Placental pericyte (primary cell): ENCODE measurements at places on chromosomes 11 and 22. TPM values are rescaled to one million over a fixed set of nuclear protein-coding genes. Genes with fewer than 3 reads are reported as not detected.

The OR5M10 gene
- not detected in 2 replicates for total RNA-seq

The OR51B2 gene
- not detected in 2 replicates for total RNA-seq

The SCGB1D2 gene
- not detected in 2 replicates for total RNA-seq

The FJX1 gene
- total RNA-seq, result 18.4 and 125 TPM in 2 replicates

The DLG2 gene
- total RNA-seq, result 0.44 and 1.1 TPM in 2 replicates

The FGF3 gene
- not detected in 2 replicates for total RNA-seq

The STK33 gene
- total RNA-seq, result 0.57 and 1.3 TPM in 2 replicates

The ARHGAP42 gene
- 17.3 and 19.9 TPM in 2 replicates for total RNA-seq

The PANX3 gene
- not detected in 2 replicates for total RNA-seq

The PTPRCAP gene
- total RNA-seq, result 0.29 and 1.3 TPM in 2 replicates

The PNPLA3 gene
- total RNA-seq, result 5.9 and 12.0 TPM in 2 replicates

The AP5B1 gene
- 14.0 and 17.0 TPM in 2 replicates for total RNA-seq
